ELF-1 (cell line): ENCODE measurements at places on chromosomes 7 and 10.

DNA sequence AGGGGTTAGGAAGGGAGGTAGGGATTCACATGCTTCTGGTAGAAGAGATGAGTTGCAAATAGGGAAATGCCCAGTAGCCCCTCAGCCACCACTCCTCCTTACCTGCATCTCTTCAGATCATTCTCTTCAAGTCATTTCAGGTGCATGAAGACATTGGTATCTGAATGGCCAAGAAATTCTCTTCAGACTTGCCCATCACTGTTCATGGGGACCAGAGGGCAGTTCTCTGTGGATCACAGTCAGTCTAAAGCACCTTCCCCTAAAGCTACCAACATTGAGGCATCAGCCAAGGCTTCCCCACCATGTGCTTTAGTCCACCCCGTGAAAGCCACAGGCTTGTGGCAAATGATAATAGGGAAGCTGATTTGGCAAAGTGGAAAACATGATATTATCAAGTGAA is 319.4 kb upstream of the ZNF32 start:
- no peak for DNase-seq

DNA sequence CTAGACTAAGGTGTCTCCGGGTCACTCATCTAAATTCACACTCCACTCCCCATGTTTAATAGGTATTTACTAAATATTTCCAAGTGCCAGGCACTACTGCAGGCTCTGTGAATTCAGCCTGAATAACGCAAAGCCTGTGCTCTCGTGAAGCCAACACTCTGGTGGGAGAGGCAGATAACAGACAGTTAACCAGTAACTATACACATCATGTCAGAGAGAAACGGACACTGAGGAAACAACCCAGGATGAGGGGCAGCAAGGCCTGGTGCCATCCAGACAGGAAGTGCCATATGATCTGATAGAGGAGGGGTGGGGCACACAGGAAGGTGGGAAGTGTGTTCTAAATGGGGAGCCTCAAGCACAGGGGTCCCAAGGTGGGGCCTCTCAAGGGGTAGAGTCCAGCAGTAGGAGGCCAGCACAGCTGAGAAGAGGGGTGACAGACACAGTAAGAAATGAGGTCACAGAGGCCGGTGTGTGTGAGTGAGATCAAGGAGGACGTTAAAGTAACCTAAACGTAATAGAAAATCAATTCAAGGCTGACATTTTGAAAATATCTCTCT is 85.3 kb downstream of the LARP4B start:
- DNase-seq = no peak

DNA sequence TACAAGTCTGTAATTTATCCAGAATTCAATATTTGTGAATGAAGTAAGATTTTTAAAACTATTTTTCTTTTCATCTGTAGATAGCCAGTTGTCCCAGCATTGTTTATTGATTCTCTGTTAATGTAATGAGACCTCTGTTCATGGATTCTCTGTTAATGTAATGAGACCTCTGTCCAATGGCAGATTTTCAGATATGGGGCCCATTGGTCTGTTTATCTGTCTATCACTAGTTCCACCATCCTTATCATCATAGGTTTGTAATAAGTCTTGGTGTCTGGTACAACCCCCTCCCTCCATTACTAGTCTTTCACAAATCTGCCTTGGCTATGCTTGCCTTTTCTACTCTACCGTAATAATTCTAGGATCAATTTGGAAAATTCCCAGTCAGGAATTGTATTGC is 276.6 kb downstream of the ARHGAP12 start:
- no peak for DNase-seq

GRCh38 chr7:41336981-41337380 is 365.9 kb downstream of the INHBA start:
- no peak for DNase-seq

GRCh38 chr7:128938544-128939074 is 882 bp downstream of the IRF5 start:
- DNase-seq = no peak

DNA sequence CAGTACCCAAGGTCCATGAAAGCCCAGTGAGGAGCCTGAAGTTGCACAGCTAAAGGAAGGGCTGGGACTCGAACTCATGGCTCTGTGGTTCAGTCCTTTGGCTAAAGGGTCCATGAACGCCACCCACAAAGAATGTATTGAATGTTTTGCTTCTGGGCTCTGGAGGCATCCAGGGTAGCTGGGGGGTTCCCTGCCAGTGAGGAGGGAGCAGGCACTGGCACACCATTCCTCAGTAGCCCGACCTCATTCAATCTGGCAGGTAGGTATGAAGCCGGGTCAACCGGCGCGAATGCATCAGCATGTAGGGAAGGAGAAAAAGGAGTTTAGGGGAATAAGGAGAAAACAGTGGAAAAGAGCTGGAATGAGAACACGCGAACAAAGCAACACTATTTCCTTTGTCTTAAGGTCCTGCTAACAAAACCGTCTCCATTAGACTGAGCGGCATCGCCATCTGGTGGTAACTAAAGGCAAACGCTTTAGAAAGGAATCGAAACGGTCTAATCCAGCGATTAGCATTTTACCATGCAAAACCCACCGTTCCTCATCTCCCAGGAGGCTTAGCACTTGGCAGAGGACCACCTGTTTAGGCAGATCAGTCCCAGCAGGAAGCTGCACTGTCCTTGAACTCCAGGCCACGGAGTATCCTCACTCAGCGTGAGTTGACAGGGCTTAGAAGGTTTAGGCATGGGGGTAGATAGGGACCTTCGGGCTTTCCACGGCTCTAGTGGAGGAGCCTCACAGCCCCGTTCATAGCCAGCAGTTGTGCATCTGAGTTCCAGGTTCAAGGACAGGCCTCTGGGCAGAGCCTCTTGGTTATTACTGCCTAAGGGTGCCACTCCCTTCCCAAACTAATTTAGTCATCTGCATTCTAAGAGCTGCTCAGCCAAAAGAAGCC is 122.8 kb downstream of the UBE2H start:
- DNase-seq = peak; percentile 83
